ENCODE measurements at places on chromosomes 13 and 19.

GRCh38 chr19:17105556-17105955, 30.0 kb downstream of the MYO9B start:
- DNase-seq, result no peak

DNA sequence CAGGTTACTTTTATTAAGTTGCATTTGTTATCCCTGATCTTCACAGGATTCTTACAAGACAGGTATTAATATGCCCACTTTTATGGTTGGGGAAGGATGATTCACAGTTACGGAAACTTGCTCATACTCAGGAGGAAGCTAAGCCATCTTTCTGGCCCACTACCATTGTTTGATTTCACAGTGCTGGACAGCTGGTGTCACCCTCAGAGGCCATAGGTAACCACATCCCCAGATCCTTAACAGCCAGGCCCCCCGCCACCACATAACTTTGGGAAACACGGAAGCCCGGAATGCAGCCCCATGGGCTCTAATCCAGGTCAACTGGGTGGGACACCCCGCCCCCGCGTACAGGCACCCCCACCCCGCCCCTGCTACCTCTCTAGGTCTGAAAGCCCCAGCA, 119.7 kb downstream of the IRS2 start:
- no peak for DNase-seq

DNA sequence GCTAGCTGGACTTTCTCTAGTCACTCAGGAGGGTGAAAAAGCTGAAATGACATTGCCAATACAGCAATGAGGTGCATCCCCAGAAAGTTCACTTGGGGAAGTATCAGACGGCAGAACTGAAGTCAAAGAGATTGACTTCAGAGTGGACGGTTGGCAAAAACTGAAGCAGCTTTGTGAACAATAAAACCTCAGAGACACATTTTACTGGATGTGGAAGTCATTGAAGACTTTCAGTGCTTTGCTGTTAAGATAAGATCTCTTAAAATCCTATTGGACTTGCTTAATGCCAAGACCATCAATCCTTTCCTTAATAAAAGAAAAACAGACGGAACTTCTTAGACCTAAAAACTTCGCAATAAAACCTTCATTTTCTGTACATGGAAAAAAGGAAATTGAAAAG, 103.7 kb downstream of the ABCC4 start:
- DNase-seq, result no peak

DNA sequence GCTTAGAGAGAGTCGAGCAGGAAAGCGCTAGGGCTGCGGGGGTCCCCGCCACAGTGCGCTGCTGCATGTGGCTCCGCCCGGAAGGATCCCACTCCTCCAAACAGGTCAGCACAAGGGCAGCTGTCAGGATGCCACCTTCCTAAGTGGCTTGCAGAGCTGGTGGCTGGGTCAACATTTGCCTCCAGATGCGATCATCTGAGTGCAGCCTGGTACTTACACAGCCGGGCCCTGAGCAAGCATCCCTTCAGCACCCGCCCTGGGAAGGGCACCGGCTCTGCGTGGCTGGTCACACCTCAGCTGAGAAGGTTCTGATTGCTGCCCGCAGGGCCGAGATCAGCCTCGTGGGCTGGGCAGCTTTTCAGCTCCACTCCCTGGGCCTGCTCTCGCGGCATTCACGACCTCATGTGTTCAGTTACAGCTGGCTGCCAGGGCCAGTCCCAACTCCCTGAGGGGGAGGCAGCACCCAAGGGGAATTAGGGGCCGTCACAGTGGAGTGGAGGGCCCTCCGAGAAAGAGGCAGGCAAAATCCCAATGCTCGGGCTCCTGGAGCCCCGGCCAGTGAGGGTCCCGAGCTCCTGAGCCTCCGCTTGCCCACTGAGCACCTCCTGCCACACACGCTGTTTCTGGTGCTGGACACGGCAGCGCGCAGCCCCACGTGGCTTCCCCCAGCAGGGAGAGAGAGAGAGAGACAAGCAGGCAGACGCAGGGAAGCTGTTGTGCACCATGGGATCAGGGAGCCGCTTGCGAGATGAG, 26.8 kb downstream of the AP1M1 start:
- DNase-seq, result no peak

GRCh38 chr19:1105873-1106840, 2.4 kb downstream of the GPX4 start:
- no peak for DNase-seq

GRCh38 chr13:32932376-32932775, 83.8 kb upstream of the KL start:
- no peak for DNase-seq

DNA sequence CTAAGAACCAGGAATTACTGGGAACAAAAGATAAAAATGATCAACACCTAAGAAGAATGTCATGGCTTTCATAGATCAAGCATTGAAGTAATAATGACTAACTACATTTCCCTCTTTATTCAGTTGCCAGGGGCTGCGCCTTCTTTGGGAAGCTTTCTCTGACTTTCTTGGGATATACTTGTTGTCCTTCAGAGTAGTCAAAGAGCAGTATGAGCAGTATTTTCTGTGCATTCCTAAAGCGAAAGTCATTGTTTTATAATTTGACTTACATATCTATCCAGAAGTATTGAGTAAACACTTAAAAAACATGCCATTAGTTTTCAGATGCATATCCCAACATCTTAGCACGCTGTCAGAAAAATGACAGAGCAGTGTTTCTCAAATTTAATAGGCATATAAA, 2412.4 kb downstream of the PCDH9 start:
- no peak for DNase-seq

DNA sequence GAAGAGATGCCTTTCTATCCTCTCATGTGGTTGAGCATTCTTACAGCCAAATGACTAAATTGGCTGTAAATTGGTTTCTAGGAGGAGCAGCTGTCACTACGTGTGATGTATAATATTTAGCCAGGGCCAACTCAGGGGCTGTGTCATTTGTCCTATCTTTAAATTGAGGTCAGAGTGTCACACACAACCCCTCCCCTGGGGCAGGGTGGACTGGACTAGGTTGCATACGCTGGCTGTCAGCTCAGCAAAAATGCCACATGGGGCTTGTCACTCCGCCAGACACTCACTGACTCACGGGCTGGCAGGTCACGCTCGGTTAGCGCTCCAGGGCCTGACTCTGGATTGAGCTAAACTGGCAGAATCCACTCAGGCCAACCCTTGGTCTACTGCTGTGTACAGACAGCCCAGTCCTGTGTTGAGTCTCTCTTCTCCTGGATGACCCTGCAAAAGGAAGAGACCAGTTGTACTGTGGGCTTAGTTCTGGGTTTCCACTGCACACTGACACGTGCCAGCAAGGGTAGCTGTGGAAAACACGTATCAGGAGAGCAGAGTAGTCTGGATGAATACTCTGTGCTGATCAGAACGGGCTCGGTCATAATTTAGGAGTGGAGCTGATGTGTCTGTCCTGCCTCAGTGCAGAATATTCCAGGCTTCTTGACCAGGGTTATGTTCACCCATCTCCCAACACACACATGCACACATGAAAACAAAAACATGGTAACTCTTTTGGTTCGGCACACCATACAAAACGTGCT, 29.1 kb downstream of the SHISA2 start:
- no peak for DNase-seq

- DNase-seq, result no peak
Observed at GRCh38 chr19:4971424-4971793, 2.5 kb downstream of the KDM4B start.

DNA sequence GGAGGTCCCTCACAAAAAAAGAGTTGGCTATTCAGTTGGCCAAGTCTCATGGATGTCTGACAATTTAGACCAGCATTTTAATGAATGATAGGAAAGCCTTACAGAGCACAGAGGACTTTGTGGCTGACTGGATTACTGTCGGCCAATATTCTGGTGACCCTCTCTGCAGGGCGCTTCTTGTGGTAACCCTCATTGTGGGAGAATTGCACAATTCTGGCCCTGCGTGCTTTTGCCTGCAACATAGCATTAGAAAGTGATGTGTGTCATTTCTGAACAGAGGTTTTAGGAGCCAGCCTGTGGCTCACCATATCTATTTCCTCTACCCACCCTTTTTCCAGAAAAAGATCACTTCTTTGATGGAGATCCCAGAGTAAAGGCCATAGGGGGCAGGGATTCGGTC, 71.4 kb downstream of the EFNB2 start:
- DNase-seq, result no peak

- DNase-seq, result no peak
Observed at GRCh38 chr19:18860725-18861124, 29.0 kb downstream of the UPF1 start.

- no peak for DNase-seq
Observed at GRCh38 chr13:98691360-98691759, 61.1 kb downstream of the SLC15A1 start.

GRCh38 chr13:50366488-50367174, 351.4 kb downstream of the KCNRG start:
- DNase-seq, result no peak

DNA sequence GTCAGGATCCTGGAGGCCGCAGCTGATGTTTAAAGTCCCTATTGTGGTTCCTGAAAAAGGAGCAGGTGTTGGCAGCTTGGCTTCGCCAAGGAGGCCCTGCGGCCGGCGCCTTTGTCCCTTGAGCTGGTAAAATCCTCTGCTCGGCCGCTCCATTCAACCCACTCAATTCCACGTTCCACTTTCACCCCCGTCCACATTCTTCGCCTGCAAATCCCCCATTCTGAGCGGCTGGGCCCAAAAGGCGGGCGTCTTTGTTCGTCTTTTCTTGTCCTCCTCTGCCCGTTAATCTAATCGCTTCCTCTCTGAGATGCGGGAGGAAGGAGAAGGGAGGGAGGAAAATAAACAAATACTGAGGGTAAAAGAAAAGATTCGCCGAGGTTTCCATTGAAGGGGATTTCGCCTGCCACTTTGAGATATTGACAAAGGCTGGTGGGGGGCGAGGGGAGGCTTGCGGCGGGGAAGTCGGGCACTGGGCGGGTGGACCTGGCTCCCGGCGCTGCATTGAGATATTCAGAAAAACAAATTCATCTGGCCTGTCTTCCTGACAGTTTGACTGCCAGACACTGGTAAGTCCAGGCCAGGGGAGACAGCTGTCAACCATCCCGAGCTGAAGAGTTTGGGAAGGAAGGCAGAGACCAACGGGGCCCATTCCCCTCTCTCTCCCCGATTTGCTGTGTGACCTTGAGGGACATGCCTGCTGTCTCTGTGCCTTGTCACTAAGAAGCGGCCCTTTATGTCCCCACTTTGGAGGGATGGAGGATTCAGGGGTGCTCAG, 37.6 kb downstream of the ZNRF4 start:
- DNase-seq, result no peak

- DNase-seq, result no peak
Observed at GRCh38 chr13:99227909-99228688, 27.4 kb downstream of the UBAC2 start.

DNA sequence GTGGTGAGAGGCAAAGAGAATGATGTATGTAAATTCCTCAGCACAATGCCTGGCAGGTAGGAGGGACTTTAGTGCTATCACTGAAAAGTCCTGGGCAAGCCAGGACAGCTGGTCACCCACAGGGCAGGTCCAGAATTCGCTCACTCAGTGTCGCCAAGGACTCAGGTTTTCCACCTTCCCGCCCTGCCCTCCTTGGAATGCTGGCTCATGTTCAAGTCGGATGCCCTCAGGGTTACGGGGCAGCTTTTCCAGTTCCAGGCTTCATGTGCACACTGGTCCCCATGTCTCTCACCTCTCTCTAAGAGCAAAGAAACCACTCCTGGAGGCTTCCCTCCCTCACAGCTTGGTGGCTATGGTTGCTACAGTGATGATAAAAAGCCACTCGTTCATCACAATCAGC, 24.8 kb upstream of the NAXD start:
- no peak for DNase-seq

DNA sequence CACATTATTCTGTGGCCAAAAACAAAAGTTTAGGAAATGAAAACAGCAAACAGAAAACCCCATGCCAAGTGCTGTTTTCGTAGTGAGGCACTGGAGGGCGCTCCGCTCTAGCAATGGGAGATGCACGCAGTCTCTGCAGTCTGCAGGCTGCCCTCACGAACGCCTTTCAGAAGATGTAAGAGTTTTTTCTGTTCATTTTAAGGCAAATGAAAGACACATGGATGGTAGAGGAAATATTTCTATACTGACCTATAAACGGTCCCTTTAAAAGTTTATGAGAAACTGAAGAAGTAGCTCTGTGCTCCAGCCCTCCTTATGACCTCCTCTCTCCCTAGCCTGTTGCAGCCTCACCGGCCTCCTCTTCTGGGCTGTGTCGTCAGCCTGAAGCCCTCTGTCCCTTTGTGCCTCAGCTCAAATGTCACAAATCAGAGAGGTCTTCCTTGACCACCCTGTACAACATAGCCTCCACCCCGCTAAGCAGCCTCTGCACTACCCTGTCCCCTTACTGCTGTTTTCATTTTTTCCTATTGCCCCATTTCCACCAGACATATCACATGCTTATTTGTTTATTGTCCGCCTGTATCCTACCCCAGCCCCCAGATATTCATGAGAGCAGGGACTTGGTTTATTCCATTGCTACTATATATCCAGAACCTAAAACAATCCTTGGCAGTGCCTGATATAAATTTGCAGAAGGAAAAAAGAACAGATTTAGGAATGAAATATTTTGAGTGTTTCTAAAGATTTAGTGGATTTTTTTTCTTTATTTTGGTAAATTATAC, 116.4 kb downstream of the TM9SF2 start:
- DNase-seq, result no peak

DNA sequence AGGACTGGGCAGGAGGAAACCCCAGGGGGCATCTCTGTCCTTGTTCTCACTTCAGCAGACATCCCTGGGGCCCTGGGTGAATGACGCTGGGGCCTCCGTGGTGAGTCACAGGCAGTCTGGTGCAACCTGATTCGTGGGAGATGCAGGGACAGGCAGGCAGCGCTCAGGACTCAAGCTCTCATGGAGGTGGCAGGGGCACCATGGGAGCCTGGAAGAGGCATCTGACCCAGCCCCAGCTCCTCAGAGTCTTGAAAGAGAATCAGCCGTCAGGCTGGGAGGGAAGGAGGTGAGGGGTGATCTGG, 14.0 kb upstream of the PTOV1 start:
- no peak for DNase-seq
